CD4-positive, alpha-beta T cell treated with Interferon alpha-2 for 1 hour (primary cell): ENCODE measurements at places on chromosomes 5 and 9.

- no peak for DNase-seq
These were observed 234.3 kb downstream of the FANCC start for GRCh38 chr9:95083086-95083768.

- DNase-seq, result no peak
These were observed 224.7 kb downstream of the NFIB start for GRCh38 chr9:14089051-14089803.

DNA sequence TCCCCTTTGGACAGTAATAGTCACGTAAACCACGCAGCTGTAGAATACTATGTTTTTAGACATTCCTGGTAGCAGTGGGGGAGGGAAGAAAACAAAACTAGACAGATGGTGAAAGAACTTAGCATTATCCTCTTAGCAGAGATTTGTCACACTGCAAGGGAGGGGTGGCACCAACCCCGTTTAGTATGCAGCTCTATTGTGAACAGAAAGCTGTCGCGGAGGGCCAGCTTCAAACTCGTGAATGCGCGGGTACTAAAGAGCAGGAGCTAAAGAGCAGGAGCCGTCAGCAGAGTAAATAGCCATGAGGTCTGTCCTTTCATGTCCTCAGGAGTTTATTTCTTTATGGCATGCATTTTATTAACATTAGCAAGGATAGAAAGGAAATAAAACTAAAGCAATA, 141.9 kb upstream of the SLC12A2 start:
- no peak for DNase-seq

GRCh38 chr9:86034863-86035734, 64.3 kb downstream of the GOLM1 start:
- no peak for DNase-seq

DNA sequence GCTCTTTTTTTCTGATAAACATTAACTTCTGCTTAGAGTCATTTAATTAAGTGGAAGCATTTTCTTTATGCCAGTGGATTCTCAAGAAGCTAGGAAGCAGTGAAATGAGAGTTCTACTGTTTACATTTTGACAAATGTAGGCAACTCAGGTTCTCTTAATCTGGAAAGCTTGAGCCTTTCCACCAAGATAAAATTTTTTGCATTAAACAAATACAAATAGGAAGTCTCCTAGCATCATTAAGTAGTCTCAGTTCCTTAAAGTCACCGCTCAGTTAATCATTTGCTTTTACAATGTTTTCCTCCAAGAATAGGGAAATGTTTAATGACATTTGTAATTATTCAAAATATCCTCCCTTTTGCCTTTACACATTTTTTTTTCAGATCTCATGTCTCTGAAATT, 290.4 kb upstream of the PDE4D start:
- DNase-seq, result no peak

GRCh38 chr9:95607507-95607906, 90.7 kb upstream of the PTCH1 start:
- no peak for DNase-seq

- DNase-seq, result no peak
These were observed 94.9 kb downstream of the CACNA1B start for GRCh38 chr9:137972355-137972987.

GRCh38 chr9:109846776-109847175, 66.8 kb downstream of the PALM2AKAP2 start:
- no peak for DNase-seq

- DNase-seq, result no peak
These were observed 26.4 kb downstream of the DAPK1 start for GRCh38 chr9:87524061-87524460.

GRCh38 chr5:55350754-55351153, 43.0 kb downstream of the MTREX start:
- DNase-seq, result no peak

GRCh38 chr5:179313849-179314521, 31.3 kb downstream of the ADAMTS2 start:
- no peak for DNase-seq

- DNase-seq, result no peak
These were observed 11.9 kb downstream of the MSX2 start for GRCh38 chr5:174736331-174736721.

- DNase-seq, result no peak
These were observed 59.3 kb upstream of the AFAP1L1 start for GRCh38 chr5:149212198-149212951.

DNA sequence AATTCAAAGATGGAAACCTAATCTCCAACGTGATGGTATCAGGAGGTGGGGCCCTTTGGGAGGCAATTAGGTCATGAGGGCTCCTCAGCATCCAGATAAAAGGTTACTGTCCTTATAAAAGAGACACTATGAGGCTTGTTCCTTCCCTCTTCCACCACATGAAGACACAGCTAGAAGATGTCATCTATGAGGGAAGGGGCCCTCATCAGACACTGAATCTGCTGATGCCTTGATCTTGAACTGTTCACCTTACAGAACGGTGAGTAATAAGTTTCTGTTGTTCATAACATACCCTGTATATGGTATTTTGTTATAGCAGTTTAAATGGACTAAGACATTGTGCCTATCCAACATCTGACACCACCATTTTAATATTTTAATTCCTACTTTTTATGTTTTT, 19.7 kb upstream of the CCNH start:
- no peak for DNase-seq

GRCh38 chr9:120922404-120923195, 4.0 kb downstream of the TRAF1 start:
- peak; percentile 22 for DNase-seq

GRCh38 chr9:93902051-93902779, 52.9 kb downstream of the BARX1 start:
- no peak for DNase-seq

DNA sequence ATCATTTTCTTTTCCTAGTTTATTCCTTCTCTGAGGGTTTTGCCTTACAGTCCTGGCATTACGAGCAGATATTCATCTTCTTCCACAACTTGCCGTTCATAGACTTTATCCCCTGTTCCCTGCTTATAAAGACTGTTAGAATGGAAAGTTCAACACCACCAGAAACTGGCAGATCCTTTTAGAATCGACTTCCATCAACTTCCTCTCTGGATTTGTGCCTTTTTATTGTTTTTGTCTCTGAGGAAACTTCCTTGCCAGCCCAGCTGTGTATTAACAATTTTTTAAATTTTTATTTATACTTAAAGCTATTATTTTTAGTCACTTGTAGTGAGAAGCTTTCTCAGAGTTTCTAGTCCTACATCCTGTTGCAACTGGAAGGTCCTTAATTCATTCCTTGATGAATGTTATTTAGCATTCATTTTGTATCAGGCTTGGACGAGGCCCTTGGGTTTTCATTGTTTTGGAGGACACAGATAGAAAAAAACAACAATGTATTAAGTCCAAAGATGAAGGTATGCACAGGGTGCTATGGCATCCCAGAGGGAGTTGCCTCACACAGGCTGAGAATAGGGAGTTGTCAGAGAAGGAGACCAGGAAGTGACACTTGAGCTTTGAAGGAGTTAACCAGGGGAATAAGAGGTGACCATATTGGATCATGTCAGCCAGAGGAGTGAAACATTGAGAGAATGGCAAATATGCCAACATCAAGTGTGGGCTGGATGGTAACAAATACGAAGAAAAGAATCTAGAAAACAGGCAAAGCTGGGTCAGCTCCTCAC, 81.3 kb downstream of the ADAMTSL1 start:
- no peak for DNase-seq

GRCh38 chr5:114266374-114266773, 95.5 kb upstream of the KCNN2 start:
- no peak for DNase-seq

- no peak for DNase-seq
These were observed 185.5 kb downstream of the TAF11L14 start for GRCh38 chr5:17819783-17820182.

- DNase-seq, result no peak
These were observed 28.9 kb downstream of the DCP2 start for GRCh38 chr5:113005454-113005853.

DNA sequence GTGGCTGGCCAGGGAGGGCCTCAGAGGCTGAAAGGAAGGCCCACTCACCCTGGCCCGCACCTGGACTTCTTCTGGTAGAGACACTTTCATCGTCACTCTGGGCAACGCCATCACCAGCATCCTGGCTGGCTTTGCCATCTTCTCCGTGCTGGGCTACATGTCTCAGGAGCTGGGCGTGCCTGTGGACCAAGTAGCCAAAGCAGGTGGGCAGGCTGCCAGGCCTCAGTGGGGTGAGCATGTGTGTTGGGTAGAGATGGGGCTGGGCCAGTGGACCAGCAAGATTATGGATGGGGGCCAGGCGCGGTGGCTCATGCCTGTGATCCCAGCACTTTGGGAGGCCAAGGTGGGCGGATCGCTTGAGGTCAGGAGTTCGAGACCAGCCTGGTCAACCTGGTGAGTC, 12.6 kb downstream of the SLC6A7 start:
- no peak for DNase-seq

GRCh38 chr9:215631-216155, 1.0 kb downstream of the DOCK8 start:
- no peak for DNase-seq

GRCh38 chr5:151020304-151021110, at the start of gene GPX3:
Gene GPX3 (plus strand): TSS chr5:151020591. CDS start chr5:151020655, 64 bp downstream.
- peak; percentile 65 for DNase-seq

GRCh38 chr9:5879419-5880181, 11.1 kb upstream of the MLANA start:
- no peak for DNase-seq

- DNase-seq, result no peak
These were observed 3.0 kb downstream of the GDNF start for GRCh38 chr5:37836592-37837413.

DNA sequence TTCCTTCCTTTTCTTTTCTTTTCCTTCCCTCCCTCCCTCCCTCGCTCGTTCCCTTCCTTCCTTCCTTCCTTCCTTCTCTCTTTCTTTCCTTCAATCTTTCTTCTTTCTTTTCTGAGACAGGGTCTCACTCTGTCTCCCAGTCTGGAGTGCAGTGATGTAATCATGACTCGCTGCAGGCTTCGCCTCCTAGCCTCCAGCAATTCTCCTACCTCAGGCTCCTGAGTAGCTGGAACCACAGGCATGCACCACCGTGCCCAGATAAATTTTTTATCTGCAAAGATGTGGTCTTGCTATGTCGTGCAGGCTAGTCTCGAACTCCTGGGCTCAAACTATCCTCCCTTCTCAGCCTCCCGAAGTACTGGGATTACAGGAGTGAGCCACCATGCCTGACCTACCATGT, 81.4 kb downstream of the SPATA31C2 start:
- DNase-seq, result no peak

- no peak for DNase-seq
These were observed 62.0 kb downstream of the SUSD1 start for GRCh38 chr9:112112941-112113681.
